ENCODE measurements at places on chromosomes 16 and 17. TPM values are rescaled to one million over a fixed set of nuclear protein-coding genes. Genes with fewer than 3 reads are reported as not detected.
A peak's percentile ranks its signal among the peaks of the same experiment; 100 is the strongest.

DNA sequence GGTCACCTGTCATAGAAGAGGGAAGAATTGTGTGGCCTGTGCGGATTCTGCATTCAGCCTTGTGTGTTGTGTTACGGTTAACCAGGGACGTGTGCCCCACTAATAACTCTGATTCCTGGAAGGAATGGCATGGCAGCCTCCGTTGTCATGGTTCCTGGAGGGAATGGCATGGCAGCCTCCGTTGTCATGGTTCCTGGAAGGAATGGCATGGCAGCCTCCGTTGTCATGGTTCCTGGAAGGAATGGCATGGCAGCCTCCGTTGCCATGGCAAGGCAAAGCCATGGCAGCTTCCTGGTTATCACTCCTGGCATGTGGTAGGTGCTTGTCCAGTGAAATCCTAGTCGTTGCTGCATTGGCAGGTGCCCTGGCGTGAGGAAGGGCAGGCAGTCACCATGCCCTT lies 8.9 kb downstream of the SPG7 start:
- no peak for DNase-seq

Gene MT1H
- total RNA-seq: 2.3 TPM

Gene CCL8
- total RNA-seq: not detected

- DNase-seq: no peak
Observed at GRCh38 chr16:66752379-66752778, 970 bp upstream of the DYNC1LI2 start.

DNA sequence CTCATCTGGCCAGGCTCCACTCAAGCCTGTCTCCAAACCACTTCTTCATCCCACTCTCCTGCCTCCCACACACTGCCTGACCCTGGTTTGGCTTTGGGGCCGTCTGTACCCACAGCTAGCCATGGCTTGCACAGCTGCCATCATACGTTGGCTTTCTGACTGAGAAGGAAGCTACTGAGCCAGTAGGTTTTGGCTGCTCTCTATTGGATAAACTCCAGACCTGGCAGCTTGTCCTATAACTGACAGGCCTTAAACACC lies 3.9 kb downstream of the MIF4GD start:
- DNase-seq: no peak

DNA sequence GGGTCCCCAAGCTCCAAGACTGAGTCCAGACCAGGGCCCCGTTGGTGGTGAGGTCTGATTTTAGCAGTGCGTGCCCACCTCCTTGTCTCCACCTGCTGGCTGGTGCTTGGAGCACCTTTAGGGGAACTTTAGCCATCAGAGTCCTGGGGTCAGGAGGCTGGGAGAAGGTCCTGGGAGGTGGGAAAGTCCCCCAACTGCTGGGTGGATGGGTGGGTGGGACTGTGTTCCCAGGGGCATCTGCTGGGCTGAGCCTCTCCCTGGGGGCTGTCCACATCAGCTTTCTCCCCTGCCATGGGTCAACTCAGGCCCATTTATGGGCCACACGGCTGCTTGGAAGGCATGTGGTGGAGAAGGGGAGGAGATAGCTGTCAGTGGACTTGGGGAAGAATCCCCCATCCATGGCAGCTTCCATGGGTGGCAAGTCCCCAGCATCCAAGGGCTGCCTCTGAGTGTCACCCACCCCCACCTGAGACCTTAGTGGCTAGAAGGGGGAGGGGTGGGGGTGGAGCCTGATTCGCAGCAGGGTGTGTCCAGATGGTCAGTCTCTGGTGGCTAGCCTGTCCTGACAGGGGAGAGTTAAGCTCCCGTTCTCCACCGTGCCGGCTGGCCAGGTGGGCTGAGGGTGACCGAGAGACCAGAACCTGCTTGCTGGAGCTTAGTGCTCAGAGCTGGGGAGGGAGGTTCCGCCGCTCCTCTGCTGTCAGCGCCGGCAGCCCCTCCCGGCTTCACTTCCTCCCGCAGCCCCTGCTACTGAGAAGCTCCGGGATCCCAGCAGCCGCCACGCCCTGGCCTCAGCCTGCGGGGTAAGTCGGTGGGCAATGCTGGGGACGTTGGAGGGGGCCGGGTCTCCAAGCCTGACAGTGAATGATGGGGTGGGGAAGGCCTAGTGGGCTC lies at the start of gene TRPV2:
Gene TRPV2, plus strand, starts transcription at position 541 of the 894 bp plus-strand sequence. CDS start 2,098 bp downstream, outside the sequence.
- DNase-seq: no peak

- DNase-seq: no peak
Observed at GRCh38 chr17:38353086-38353604, 1.5 kb downstream of the SOCS7 start.

Gene DLX3
- not detected for total RNA-seq

Gene HBQ1
- total RNA-seq: 7.3 TPM

DNA sequence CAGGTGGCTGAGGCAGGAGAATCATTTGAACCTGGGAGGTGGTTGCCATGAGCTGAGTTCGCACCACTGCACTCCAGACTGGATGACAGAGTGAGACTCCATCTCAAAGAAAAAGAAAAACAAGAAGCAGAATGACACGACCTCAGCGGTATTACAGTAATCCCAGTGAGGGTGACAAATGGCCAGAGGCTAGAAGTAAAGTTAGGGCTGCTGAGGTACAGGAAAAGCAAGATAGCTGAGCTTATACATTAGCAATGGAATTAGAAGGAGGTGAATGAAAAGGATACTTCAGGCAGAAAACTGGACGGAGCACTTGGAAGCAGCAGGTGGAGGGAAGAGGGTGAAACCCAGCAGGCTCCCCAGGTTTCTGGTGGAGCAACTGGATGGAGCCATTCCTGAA lies 26.1 kb upstream of the AMZ2 start:
- no peak for DNase-seq

Gene PFN1
- 94.3 TPM for total RNA-seq

DNA sequence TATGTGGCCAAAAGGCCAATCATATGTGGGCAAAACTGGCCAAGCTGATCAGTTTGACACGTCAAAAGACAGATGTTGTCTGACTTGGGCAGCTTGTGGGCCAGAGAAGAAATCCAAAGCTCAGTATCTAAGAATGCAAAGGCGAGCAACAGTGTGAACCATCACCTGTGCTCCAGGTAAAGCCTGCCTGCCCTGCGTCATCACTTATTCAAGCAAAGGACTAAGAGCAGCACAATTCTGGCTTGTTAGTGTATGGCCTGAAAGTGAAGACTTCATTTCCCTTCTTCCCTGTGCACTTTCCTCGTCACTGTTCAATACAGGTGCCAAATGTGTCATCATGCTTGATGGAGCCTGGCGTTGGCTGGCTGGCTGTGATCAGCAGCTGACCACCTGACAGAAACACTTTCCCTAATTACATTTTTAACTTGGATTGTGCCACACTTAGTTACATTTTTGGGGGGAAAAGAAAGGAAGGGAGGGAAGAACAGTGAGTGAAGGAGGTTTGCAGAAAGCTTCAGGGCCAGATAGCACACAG lies 4.7 kb downstream of the FAM20A start:
- no peak for DNase-seq

DNA sequence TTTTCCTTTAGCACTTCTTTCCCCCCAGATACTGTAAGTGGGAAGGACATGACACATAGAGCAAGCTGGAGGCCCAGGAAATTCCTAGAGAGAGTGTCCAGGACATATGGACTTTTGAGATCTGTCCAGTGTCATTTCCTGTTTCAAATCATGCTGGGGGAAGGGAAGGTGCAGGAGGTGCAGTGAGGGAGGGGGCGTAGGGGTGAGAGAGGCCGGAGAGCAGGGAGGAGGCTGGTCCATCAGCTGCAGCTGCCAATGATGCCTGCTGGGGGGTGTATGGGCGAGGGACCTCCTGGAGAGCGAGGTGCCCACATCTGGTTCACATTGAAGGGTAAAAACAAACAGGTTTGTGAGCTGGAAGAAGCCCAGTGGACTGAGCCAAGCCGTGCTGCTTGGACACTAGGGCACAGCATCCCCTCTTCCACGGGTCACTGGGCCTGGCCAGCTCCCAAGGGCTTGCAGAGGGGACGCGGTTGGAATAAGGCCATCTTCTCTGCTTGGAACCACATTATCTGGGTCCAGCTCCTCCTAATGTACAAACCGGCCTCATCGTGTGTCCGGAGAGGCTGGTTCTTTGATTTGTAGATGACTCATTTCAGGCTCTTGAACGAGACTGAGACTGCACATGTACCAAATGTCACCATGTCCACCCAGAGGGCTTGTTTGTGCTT lies 70.4 kb upstream of the SMURF2 start:
- no peak for DNase-seq

GRCh38 chr16:89084411-89084810 lies 9.2 kb upstream of the ACSF3 start:
- DNase-seq: no peak

Gene CD300E
- 0.15 TPM for total RNA-seq

DNA sequence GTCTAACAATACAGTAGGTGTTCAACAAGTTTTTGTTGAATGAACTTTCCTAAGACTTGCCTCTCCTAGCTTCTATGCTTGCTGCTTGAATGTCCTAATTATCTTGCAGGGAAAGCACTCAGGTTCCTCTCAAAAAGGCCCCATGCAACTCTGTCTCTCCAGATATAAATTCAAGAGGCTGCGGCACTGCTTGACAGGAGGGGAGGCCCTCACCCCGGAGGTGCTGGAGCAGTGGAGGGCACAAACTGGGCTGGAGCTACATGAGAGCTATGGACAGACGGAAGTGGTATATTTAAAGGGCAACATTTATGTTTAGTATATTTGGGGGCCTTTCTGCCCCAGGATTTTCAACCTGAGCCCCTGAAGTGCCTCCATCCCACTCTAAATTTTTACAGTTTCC lies 14.4 kb downstream of the THUMPD1 start:
- DNase-seq: no peak

Gene NT5M
- total RNA-seq: 10.2 TPM

GRCh38 chr16:88769617-88770460 lies 15.2 kb downstream of the PIEZO1 start:
- DNase-seq: no peak

GRCh38 chr17:74603746-74604145 lies 11.7 kb upstream of the CD300LD start:
- DNase-seq: no peak

Gene CMTR2
- total RNA-seq: 10.3 TPM

Gene RNF112
- total RNA-seq: 39.4 TPM

GRCh38 chr16:76766538-76766937 lies 424.5 kb upstream of the MON1B start:
- DNase-seq: no peak

Gene CD300H
- total RNA-seq: not detected

DNA sequence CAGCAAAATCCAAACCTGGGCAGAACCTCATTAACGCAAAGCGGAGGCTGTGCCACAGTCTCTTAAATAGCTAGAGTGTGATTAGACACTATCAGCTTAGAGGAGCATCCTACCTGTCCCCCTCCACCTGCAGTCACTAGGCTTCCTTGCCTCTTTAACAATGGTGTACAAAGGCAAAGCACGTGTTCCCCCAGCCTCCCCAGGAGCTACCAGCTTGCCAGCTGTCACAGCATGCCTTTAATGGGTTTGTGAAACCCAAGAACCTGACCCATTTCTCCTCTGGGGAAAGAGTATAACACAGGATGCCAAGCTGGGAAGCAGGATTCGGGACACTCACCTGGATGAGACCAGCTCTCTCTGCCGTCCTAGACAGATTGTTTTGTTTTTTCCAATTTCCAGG lies 37.2 kb upstream of the TBX2 start:
- no peak for DNase-seq

- DNase-seq: no peak
Observed at GRCh38 chr17:2888326-2888725, 92.1 kb downstream of the RAP1GAP2 start.

- DNase-seq: no peak
Observed at GRCh38 chr17:39132192-39132610, 19.2 kb downstream of the PLXDC1 start.

Gene ASGR1
- total RNA-seq: 12.0 TPM

DNA sequence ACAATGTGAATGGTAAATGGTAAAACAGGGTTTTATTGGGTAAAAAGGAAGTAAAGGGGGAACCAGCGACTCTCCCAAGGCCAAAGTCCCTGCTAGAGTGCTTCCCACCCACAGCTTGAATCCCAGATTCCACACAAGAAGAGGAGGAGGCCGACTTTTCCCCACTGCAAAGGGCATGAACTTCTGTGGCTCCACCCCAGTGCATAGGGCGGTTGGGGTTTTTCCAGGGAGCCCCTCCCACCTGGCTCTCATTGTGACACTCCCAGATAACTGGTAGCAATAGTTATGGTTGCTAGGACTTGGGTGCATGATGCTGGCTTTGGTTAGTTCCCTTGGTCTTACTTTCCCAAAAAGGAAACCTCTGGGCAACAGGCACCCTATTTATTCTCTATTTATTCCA lies 666.0 kb upstream of the CA10 start:
- DNase-seq: no peak

DNA sequence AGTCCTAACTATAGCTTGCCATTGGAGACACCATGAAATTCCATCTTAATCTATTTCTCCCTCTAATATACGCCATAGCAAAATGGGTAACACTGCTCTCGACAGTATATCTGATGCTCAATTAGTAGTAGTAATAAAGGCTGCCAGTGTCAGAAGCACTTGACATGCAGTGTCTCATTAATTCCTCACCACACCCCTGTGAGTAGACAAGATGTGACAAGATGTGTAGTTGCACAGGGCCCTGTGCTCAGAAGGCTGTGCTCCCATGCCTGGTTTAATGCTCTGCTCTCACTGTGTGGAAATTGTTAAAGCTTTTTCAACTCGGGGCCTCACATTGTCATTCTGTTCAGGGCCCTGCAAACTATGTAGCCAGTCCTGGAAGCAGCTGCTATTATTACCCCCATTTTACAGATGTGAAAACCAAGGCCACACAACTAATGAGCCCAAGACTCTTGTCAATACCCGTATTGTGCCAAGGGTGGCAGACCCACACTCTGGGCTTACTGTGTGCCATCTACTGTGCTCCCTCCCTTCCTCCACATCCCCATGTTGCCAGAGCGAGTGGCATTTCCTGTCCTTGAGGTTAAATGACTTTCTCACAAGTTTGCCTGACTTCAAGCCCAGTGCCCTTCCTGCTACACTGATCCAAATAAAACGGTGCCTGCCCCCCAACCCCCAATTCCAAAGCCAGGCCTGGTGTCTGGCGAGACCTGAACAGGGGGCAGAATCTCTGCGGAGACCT lies 287.3 kb upstream of the CCL2 start:
- no peak for DNase-seq

DNA sequence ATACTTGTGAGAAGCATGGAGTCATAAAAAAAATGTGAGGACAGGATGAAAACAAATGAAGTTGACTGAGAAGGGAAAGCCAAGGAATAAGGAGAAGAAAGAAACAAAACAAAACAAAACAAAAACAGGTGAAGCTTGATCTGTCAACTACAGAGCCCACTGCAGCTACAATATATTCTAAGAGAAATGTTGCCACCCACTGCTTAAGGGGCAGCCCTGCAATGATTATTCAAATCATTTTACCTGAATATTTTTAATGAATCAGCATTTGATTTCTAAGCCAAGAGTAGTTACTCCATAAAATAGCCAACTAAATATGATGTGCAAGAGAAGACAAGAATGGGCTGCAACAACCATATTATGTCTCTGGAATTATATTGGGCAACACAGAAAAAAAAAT lies 252.0 kb upstream of the KIF2B start:
- DNase-seq: no peak

GRCh38 chr16:87407511-87408112 lies 15.5 kb downstream of the MAP1LC3B start:
- DNase-seq: peak; percentile 15

- DNase-seq: no peak
Observed at GRCh38 chr16:4957420-4957719, 760 bp upstream of the SEC14L5 start.
